ENCODE measurements at places on chromosomes 3 and 15.
A peak's percentile ranks its signal among the peaks of the same experiment; 100 is the strongest.

GRCh38 chr3:4734454-4734853 lies 241.3 kb downstream of the ITPR1 start:
- no peak for DNase-seq

GRCh38 chr3:185081521-185081920 lies 71.3 kb downstream of the C3orf70 start:
- no peak for DNase-seq

DNA sequence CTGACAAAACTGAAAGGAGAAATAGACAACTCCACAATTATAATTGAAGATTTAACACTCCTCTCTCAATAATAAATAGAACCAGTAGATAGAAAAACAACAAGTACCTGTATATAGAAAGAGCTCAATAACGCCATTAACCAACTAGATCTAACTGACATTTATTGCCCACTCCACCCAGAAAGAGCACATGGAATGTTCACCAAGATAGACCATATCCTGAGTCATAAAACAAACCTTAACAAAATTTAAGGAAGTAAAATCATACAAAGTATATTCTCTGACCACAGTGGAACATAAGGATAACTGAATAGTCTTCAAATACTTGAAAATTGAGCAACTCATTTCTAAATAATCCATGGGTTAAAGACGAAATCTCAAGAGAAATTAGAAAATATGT lies 25.1 kb downstream of the KBTBD12 start:
- DNase-seq: no peak

- DNase-seq: peak; percentile 53
These were observed 17.8 kb downstream of the CDV3 start for GRCh38 chr3:133591271-133591742.

- no peak for DNase-seq
These were observed 13.5 kb upstream of the SUCNR1 start for GRCh38 chr3:151859905-151860304.

DNA sequence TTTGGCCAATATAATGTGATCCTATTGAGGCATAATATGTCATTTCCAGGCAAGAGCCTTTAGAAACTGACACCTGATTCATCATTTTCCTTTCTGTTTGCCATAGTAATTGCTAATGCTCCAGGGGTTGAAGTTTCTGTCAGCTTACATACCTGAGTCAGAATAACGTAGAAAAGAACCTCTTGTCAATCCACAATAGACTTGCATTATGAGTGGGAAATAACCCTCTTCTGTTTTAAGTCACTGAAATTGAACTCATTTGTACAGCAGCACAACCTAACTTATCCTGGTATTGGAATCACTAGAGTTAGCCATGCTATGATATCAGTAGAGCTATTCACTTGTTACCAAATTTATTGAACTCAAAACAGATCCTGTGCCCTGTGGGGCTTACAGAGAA lies 101.7 kb upstream of the TP63 start:
- no peak for DNase-seq

DNA sequence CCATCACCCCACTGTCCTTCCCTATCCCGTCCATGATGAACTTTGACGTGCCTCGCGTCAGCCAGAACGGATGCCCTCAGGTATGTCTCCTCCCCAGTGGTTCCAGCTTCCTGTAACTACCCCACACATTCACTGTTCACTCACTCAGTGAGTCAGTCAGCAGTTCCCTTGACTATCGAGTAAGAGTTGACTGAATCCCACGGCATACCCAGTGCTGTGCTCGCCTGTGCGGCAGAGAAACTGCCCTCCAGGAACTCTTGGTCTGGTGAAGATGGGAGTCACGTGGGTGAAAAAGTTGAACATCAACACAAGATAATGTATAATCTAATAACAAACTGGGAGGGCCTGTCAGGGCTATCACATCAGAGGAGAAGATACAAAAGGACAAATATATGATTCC lies 36.7 kb downstream of the CCDC33 start:
- DNase-seq: no peak

GRCh38 chr3:98603580-98603979 lies 10.2 kb upstream of the CPOX start:
- DNase-seq: no peak

GRCh38 chr15:55829826-55830225 lies 86.9 kb upstream of the PRTG start:
- DNase-seq: no peak

DNA sequence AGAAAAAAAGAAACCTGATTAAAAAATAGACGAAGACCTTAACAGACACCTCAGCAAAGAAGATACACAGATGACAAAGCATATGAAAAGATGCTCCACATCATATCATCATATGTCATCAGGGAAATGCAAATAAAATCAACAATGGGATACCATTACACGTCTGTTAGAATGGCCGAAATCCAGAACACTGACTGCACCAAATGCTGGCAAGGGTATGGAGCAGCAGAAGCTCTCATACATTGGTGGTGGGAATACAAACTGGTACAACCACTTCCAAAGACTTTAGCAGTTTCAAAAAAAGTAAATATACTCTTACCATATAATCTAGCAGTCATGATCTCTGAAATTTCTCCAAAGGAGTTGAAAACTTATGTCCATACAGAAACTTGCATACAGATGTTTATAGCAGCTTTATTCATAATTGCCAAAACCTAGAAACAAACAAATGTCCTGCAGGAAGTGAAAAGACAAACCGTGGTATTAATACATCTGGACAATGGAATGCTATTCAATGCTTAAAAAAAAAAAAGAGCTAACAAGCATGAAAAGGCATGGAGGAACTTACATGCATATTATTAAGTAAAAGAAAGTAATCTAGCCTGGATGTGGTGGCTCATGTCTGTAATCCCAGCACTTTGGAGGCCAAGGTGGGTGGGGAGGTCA lies 107.4 kb downstream of the HES1 start:
- DNase-seq: no peak

- no peak for DNase-seq
These were observed 54.1 kb downstream of the SLC7A14 start for GRCh38 chr3:170531657-170532335.

- DNase-seq: no peak
These were observed 3.3 kb downstream of the FETUB start for GRCh38 chr3:186643493-186643892.
